AG04449 (cell line): ENCODE measurements at places on chromosomes 2 and 18.

DNA sequence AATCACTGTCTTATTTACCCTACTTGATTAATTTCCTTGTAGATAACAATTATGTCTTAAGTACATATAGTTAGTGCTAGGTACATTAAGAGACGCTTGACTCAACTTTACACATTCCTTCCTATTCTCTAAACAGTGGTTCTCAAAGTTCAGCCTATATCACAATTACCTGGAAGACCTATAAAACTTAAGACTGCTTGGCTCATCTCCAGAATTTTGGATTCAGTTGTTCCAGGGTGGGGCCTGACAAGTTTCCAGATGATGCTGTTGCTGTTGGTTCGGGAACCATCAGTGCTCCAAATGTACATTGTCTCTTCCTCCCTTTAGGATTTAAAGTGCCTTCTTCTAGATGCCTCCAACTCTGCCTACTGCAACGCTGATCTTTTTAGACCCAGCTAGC lies 4.0 kb downstream of the PPP3R1 start:
- no peak for DNase-seq

- peak; percentile 4 for DNase-seq
Measured at GRCh38 chr2:42513252-42513918, 19.6 kb upstream of the KCNG3 start.

- no peak for DNase-seq
Measured at GRCh38 chr2:185787227-185788145, 48.9 kb downstream of the FSIP2 start.

DNA sequence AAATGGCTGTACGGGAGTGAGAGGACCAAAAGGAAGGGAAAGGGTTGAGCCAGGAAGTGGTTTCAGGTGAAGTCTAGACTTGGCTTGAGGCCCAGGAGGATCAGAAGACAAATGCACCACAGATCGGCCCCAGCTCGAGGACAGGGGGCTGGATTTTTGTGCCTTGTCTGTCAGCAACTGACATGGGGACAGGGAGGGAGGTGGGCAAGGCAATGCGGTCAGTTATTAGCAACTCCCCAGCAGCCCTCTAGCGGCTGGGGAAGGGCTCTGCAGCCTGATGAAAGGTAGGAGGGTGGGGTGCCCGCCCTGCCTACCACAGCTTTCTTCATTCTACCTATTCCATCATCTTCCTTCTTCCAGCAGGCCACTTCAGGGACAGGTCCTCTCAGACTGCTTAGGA lies 50.0 kb downstream of the CPO start:
- no peak for DNase-seq

DNA sequence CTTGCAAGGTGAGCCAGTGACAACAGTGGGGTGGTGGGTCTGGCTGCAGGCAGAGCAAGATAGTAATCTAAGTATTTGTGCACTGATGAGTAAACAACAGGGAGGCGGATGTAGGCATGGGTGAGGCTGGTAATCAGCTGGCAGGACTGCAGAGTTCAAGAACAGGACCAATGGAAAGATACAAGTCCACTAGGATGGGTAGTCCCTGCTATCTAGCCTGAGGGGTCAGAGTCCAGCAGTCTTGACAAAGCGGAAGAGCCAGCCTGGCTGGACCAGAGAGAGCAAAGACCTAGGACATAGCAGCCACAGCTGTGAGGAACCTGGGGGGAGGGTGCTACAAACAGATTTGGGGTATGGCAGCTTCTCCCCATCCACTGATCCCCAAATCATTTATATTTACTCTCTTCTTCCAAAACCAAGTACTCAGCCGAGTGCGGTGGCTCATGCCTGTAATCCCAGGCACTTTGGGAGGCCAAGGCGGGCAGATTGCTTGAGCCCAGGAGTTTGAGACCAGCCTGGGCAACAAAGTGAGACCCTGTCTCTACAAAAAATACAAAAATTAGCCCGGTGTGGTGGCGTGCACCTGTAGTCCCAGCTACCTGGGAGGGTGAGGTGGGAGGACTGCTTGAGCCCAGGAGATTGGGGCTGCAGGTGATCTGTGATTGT lies 25.9 kb downstream of the VIL1 start:
- no peak for DNase-seq

DNA sequence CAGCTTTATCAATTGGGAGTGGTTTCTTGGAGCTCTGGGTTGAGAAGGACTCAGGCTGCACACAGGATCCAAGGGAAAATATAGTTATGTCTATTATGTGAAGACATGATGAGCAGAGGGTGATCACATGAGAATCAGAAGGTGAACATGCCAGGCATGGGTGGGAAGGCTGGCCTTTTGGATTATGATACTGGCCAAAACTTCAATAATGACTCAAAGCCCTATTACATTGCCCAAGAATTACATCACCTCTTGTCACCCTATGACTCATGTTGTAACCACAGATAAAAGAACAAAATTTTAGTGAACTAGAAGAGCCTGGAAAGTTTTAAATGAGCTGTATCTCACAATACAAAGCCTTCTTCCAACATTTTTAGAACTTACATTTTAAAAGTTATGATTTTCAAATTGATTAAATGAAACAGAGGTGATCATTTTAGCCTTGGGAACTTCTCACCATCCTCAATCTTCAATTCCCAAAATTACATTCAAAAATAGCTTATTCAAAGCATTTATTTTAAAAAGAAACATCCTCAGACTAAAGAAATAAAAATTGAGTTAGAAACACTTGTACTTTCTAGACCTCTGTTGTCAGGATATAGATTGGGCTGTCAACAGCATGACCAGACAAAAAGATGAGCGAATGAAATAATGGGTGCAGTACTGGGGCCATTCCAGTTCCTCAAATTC lies 428.3 kb downstream of the MBD2 start:
- peak; percentile 55 for DNase-seq

- DNase-seq, result no peak
Measured at GRCh38 chr2:105570757-105571156, 171.9 kb upstream of the FHL2 start.

- DNase-seq, result no peak
Measured at GRCh38 chr2:39522518-39522877, 85.4 kb upstream of the MAP4K3 start.

GRCh38 chr18:63834471-63835113 lies 52.9 kb upstream of the SERPINB2 start:
- DNase-seq, result no peak

- no peak for DNase-seq
Measured at GRCh38 chr2:239814861-239815601, 210.1 kb downstream of the NDUFA10 start.

DNA sequence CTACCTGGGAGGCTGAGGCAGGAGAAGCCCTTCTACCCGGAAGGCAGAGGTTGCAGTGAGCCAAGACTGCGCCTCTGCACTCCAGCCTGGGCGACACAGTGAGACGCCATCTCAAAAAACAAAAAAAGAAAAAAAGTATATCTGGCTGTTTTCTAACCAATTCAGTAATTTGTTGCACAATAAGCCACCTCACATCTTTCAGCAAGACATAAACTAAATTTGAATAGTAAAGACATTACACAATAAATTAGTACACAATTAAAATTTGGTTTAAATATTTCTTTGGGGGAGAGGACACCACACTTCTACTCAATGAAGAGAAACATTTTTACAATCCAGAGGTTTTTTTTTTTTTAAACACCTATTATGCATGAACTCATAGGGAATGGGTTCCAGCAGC lies 36.0 kb upstream of the MTA3 start:
- DNase-seq, result no peak

DNA sequence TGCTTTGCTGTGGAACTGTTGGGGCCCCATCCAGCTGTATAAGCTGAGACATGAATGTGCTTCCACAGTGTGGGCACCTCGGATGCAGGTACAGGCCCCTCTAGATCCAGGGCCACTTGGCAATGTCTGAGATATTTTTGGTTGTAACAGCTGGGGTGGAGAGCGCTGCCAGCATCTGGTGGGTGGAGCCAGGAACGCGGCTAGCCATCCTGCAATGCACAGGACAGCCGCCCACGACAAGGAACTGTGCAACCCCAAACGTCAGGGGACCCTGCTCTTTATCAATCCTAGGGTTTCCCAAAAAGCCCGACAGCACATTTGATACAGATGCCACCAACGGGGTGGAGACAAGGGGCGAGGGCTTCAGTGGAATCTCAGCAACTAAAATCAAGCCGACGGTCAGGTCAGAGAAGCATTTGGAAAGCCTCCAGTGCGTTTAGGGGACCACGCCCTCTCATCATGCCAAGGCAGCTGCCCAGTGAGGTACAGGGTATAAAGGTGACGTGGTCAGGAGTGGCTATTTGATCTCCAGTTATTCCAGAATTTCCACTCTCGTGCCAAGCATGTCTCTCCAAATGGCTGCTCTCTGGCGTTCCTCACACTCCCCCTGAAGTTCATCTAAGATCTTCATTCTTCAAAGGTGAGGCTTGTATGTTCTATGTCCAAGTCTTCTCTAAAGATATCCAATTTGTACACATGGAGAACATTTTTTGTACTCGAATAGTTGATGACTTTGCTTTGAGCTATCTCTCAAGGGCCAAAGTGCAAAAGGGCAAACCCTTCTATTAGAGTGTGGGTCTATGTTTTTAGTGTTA lies 55.7 kb downstream of the LRRFIP1 start:
- DNase-seq, result no peak

DNA sequence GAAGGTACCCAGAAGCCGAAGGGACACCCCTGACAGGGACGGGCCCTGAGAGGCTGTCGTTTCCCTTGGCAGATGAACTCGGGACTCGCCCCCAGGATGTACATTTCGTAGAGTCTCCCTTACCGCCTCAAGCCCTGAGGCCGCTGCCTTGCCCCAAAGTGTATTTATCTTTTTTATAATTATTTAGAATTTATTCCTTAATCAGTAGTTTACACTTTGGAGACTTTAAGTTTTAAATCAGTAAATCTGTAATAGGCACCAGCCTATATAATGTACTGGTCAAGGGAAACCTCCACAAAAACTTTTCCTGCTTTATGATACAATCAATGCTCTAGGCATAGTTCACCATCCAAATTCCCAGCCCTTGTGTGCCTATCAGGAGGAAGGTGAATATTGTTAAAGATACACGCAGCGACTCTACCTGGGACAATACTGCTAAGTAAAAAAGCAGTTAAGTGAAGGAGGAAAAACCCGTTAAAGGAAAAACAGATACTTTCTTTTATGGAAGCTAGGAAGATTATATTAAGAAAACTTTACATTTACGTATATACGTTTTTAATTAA lies 848 bp downstream of the VRK2 start:
- no peak for DNase-seq

GRCh38 chr18:75635096-75635495 lies 207.6 kb upstream of the SMIM21 start:
- DNase-seq, result no peak

DNA sequence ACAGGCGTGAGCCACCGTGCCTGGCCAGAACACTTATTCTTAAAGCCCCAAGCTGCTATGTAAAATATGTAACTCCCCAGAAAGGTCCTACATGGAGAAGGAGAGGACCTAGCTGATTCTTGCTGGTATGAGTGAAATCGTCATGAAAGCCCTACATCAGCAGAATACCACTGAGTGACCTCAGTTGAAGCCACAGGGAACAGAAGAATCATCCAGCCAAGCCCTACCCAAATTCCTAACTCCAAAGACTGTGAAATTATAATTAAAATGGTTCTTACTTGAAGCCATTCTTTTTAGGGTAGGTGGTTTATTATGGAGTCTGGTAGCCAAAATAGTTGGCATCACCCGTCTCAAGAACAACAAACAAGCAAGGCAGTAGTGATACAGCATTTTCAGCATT lies 4.5 kb upstream of the DTNB start:
- no peak for DNase-seq

DNA sequence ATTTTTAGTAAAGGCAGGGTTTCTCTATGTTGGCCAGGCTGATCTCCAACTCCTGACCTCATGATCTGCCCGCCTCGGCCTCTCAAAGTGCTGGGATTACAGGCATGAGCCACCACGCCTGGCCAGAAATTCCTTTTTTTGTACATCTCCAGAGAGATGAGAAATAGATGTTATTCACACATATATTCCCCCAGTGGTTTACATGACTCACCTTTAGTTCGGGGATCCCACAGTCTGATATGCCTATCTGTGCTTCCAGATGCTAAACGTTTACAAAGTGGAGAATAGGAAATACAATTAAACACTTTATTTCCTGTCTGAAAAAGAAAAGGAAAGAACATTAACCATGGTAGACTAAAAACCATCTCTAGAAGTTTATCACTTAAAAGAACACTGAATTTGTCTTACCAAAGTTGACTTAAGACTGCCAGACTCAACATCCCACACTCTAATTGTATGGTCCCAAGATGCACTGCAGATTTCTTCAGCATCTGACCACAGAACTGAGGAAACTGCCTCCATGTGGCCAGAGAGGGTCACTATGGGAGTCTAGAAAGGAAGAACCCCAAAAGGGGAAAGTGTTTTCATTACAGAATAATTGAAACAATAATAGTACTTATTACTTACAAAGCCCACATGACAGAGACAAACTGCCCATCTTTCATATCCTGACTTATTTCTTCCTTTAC lies 12.6 kb upstream of the ICA1L start:
- no peak for DNase-seq

- DNase-seq, result no peak
Measured at GRCh38 chr2:27751377-27751776, 20.1 kb upstream of the MRPL33 start.

DNA sequence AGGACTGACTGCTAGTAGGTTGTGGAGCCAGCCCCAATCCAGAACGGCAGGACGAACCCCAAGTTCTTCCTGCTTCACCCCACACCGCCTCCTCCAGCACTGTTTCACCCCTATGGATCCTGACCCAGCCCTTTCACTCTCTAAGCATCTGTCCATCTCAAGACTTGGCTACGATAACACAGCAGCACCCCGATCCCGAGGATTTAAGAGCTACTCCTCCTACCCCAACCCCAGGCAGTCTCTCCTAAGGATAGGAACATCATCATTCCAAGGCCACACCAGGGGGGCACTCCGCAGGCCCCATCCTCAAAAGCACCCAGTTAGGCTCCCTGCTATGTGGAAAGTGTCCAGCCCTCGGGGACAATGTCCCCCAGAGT lies 645 bp downstream of the KCTD18 start:
- no peak for DNase-seq

GRCh38 chr2:41791523-41791922 lies 256.3 kb upstream of the PKDCC start:
- DNase-seq, result no peak

GRCh38 chr18:24831871-24832665 lies 371.6 kb downstream of the HRH4 start:
- DNase-seq, result no peak

DNA sequence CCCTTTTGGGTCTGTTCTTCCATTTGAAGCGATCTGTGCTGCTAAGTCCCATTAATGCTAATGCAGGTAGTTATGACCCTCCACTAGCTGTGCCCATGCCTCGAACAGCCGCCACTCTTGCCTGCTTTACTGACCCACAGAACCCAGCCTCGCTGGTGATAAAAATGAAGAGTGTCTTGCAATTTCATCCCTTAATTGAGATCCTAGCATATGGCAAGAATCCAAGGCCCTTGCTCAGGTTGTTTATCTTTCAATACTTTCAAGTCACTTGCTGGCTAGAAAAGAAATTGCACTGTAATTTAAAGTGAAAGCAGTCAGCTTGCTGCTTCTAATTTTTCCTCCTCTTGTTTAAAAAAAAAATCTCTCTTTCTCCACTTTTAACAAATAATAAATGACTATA lies 73.6 kb downstream of the ZNF521 start:
- no peak for DNase-seq
